ENCODE measurements at places on chromosomes 13 and 19. TPM values are rescaled to one million over a fixed set of nuclear protein-coding genes. Genes with fewer than 3 reads are reported as not detected.

GRCh38 chr13:103694033-103694432 is 627.8 kb upstream of the SLC10A2 start:
- no peak for DNase-seq

DNA sequence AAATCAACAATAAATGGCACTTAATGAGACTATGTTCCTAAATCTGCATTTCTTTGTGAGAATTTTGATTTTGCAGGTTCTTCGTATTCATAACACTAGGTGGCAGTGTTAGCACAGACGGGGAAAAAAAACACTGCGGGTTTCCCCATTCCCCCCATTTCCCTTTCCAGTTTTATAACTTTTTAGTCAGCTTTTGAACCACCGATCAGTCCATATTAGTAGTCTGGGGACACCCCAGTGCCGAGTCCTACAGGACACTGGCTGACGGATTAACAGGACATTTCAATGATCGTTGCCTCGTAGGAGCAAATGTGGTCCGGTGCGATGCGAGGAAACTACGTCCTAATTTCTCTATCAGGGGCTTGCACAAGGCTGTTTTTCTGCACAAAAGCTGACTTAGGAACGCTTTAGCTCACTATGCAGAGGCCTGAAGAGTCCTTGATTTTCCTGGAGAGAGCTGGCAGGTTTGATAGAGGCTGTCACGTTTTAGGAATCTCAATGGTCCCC is 234.3 kb downstream of the LMO7 start:
- DNase-seq = no peak

- DNase-seq = no peak
These were observed 137.5 kb downstream of the KCNRG start for GRCh38 chr13:50152655-50153309.

- peak; percentile 78 for DNase-seq
These were observed 4.3 kb upstream of the RLN3 start for GRCh38 chr19:14023404-14024235.

DNA sequence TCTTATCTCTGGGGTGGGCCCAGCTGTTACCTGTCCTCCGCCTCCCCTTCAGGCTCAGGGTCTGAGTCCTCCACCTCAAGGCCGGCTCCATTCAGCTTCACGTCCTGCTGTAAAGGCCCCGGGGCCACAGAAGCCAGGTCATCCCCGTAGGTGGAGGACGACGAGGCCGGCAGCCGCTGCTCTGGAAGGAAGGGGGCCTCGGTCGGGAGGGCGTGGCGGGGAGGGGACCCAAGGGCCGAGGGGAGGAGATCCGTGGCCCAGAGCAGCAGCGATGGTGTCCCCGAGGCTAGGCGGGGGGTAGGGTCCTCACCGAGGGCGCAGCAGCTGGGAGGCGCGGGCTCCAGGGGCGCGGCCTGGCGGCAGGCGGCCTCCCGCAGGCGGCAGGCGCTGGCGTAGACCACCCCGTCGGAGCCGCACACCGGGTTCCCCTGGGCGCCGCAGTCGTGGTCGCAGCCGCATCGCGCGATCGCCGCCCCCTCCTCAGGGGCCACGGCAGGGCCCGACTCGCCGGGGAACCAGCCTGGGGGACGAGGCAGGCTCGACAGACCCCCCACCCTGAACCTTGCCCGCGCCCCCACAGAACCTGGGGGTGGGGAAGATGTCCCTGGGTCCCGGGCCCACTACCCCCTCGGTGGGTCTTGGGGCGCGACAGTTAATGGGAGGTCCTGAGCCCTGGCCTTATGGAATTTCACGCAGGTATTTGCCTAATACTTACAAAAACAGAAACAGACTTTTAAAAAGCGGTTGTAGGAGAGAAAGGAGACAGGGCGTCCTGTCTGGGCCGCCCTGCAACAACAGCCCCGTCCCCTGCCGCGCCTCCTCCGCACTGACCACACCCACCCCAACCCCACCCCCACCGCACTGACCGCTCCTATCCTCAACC is 7.6 kb downstream of the F2RL3 start:
- DNase-seq = peak; percentile 80

DNA sequence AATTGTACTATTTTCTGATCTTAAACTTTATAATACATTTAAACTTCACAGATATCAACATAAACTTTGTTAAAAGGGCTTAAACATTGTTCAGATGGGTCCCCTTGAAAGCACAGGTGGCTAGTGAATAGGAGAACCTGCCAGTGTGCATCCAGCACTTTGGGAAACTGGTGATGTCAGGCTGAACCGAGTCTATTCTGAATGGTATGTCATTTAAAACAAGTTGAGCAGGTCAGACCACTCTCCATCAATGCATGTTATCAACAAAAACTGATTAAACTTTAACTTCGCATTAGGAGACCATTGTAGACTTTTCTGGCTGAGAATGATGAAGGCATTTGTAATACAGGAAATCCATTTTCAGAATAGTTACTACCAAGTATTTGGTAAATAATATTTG is 50.1 kb upstream of the FREM2 start:
- DNase-seq = no peak

- DNase-seq = no peak
These were observed 45.4 kb upstream of the GPR183 start for GRCh38 chr13:99352351-99353245.

DNA sequence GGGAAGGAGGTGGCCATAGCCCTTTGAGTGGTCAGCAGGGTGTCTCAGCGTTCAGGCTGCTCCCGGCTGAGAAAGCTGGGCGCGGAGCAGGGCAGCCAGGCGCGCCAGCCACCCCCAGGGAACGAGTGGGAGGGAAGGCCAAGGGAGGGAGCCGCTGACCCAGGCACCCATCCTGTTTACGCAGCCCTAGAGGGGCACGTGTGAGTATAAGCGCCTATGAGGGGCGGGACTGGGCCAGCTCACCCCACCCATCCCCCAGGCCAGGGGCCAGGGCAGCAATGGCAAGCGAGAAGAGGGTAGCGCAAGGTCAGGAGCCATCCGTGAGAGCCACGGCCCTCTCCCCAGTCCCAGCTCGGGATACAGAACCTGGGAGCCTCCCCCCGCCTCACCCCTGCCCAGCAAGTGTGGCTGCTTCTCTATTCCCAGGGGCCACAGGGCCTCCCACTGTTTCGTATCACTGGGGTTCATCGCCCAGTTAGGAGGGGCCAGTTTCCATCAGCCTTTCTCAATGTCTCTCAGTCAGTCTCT is 897 bp upstream of the DMKN start:
- DNase-seq = no peak

GRCh38 chr13:24053519-24054251 is 106.8 kb upstream of the SPATA13 start:
- DNase-seq = peak; percentile 49

- no peak for DNase-seq
These were observed 457.3 kb downstream of the EFNB2 start for GRCh38 chr13:106078191-106078590.

DNA sequence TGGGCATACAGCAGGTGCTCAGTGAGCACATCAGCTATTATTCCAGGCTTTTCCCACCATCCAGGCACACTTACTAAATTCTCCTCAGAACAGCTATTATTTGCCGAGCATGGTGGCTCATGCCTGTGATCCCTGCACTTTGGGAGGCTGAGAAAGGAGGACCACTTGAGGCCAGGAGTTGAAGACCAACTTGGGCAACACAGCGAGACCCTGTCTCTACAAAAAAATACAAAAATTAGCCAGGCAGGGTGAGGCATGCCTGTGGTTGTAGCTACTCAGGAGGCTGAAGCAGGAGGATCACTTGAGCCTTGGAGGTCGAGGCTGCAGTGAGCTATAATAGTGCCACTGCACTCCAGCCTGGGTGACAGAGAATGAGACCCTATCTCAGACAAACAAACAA is 35.4 kb downstream of the PTPRS start:
- no peak for DNase-seq

- no peak for DNase-seq
These were observed 225.5 kb upstream of the IPO5 start for GRCh38 chr13:97727991-97728390.

- DNase-seq = no peak
These were observed 127.7 kb downstream of the FRY start for GRCh38 chr13:32159137-32159869.

DNA sequence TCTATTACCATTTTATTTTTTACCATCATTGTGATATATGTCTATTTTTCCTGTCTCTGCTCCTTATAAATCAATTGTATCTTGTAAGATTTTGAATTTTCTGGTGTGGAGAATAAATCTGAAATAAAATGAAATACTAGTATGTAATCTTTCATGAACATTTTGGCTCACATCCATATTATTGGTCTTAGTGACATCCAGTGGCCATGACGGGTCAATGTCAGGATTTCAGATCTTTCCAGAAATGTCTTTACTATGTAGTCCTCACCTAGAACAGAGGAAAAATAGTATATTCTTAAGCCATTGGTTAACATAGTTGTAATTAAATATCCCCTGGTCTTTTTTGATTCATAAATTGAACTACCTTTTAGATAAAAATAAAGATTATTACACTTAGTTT is 109.8 kb upstream of the GPC6 start:
- no peak for DNase-seq

DNA sequence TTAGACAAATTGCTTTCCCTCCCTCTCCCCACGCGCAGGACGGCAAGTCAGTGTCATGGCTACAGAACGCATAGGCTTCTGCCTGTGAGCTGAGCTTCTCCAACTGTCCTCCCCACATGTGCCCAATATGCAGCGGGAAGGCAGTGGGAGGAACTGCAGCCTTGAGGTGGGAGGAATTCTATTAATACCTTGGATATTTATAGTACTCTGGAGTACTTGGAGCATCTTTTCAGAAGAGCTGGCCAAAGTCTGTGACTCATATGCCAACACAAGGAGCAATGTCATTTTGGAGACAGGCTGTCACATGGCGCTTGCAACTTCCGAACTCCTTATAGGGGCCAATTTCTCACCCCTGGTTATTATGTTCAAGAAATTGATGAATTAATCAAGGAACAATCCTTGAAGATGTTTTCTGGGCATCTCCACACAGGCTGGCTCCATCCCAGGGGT is 245.0 kb upstream of the SERP2 start:
- no peak for DNase-seq

- peak; percentile 82 for DNase-seq
These were observed 14.2 kb upstream of the LATS2 start for GRCh38 chr13:21075379-21076249.

DNA sequence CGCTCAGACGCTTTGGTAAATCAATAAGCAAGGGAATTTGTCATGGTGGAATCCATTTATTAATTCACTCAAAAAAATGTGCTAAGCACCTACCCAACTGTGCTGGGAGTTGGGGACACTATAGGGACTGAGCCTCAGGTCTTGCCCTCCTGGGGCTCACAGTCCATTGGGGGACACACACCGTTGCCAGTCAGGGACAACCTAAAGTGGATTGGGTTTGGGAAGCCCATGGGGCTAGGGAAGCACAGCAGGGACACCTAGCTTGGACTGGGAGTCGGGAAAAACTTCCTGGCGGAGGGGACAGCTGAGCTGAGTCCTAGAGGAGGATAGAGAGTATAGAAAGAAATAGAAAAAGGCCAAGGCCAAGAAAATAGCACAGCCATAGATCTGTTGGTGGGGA is 8.5 kb downstream of the FOSB start:
- no peak for DNase-seq

- DNase-seq = no peak
These were observed 135.2 kb downstream of the EFNB2 start for GRCh38 chr13:106400289-106400688.

GRCh38 chr13:27113436-27113835 is 58.2 kb downstream of the USP12 start:
- no peak for DNase-seq

DNA sequence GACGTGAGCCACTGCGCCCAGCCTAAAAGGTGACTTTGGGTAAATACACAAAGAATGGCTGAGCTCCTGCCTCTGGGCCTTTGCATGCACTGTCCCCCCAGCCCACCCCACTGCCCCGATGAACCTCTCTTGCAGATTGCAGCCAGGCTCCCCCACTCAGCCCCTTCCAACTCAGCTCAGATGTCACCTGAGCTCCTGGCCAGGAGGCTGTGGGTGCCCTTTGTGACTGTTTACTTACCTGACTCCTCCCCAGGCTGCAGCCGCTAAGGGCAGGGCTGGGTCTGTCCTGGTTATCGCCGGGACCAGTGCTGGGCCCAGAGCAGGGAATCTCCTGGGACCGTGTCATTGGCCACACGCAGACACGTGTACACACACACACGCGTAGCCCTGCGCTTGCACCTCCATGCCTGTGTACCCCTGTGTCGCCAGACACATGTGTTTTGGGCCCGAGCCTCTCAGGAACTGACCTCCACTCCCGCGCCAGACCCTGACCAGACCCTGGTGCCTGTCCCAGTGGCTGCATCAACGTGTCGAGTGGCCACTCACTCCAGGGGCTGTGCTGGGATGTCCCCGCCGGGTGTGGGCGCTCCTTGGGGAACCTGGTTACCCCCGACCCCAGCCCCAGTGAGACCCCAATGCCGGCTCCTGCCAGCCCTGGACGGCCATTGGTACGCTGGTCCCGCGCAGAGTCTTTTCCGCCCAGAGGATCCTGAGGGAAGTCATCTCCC is 18.7 kb downstream of the EFNA2 start:
- no peak for DNase-seq

- DNase-seq = no peak
These were observed 91.1 kb downstream of the ZC3H13 start for GRCh38 chr13:45961468-45961867.

DNA sequence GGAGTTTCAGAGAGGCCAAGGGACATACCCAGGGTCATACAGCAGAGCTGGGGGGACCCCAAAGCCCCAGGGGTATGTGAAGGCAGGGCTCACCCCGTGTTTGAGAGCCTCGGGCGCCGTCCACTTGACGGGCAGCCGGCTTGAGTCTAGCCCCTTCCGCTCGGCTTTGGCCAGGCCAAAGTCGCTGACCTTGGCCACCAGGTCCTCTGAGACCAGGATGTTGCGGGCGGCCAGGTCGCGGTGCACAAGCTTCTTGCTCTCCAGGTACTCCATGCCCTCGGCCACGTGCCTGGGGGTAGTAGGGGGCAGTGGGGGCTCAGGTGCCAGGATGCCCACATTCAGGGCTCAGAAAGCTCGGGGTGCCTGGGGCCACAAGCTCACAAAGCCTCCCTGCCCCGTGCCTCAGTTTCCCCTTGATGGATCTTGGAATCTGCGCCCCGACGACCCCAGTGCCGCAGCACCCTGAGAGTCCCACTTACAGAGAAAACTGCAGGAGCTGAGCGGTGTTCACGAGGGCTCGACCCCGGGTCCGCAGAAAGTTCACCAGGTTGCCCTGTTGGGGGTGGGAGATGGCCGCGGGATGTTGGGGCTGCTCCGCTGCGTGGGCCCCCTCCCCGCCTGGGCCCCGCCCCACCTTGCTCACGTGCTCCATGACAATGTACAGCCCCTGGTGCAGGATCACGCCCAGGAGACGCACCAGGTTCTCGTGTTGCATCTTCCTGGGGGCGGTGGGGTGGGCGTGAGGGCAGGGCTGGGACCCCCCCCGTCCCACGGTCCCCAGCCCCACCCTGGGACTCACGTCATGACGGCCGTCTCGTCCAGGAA is 7.1 kb downstream of the MATK start:
- no peak for DNase-seq

Gene KIR3DL1
- total RNA-seq = not detected

Gene RGS9BP
- total RNA-seq = 0.26 TPM

Gene FXYD3
- not detected for total RNA-seq

Gene PRTN3
- 0.39 TPM for total RNA-seq

Gene FFAR2
- total RNA-seq = not detected

Gene LYPD5
- 0.74 TPM for total RNA-seq

Gene F2RL3
- not detected for total RNA-seq

Gene ZNF208
- not detected for total RNA-seq

Gene SLC7A10
- 3.2 TPM for total RNA-seq

Gene CLDND2
- 0.56 TPM for total RNA-seq

Gene A1BG
- total RNA-seq = 19.9 TPM

Gene CCNA1
- 4.0 TPM for total RNA-seq

Gene AP1M1
- 37.5 TPM for total RNA-seq

Gene TMC4
- total RNA-seq = 5.5 TPM

Gene RFPL4A
- total RNA-seq = not detected

Data from H1 (cell line).